Omental fat pad (tissue), 4 donors: ENCODE measurements at places on chromosomes 11 and 22.

DNA sequence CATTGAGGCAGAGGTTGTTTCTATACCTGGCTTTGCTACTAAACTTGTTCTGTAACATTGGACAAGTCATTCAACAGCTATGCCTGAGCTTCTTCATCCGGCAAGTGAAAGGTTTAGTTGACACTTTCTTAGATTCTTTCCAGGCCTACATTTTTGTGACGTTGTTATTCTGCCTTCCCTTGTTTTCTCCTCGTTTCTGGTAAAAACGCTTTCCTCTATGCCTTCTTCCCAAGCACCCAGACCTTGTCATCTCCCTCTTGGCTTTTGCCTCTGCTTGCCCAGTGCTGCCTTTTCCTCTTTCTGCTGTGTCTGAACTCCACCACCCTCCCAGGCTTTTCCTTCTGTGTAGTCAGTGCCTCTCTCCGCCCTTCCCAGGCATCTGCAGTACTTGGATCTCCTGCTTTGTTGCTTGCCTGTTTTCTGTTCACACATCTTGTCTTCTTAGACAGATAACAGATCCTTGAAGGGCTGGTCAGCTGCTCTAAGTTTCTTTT is 1.4 kb upstream of the AMOTL1 start:
- DNase-seq = no peak

GRCh38 chr11:67045314-67045713 is 11.3 kb upstream of the RHOD start:
- DNase-seq = no peak

GRCh38 chr11:3091846-3092602 is 34.8 kb upstream of the CARS1 start:
- no peak for DNase-seq

DNA sequence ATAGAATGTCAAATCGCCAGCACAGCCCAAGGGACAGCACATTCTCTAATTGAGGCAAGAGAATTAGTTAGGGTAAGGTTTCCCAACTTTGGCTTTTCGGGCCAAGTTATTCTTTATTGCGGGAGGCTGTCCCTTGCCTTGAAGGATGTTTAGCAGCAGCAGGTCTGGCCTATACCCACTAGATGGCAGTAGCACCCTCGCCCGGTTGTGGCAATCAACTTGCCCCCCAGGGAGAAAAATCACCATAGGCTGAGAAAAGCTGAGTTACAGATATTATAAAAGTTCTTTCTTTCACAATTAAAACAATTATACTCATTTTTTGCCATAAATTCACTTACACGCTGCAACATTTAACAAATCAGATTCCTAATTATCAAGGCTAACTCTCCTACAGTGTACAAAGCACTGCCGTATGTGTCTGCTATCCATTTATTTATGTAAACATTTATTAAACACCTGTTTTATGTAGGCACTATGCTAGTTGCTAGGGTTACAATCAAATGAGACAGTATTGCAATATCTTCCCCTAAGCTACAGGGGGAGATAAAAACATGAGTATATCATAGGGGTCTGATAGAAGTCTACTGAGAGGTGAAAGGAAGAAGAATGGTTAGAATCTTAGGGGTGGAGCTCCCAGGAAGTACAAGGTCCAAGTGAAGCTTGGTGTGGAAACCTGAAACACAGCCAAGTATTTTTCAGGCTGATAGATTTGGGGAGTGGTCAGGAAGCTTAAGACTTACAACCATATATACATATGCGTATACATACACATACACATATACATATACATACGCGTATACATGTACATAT is 452.3 kb downstream of the RAB38 start:
- DNase-seq = no peak

- no peak for DNase-seq
These were observed 76.8 kb upstream of the BIRC3 start for GRCh38 chr11:102240502-102240901.
